CD8-positive, alpha-beta memory T cell (primary cell): ENCODE measurements at places on chromosomes 11 and 22. TPM values are rescaled to one million over a fixed set of nuclear protein-coding genes. Genes with fewer than 3 reads are reported as not detected.

SLC22A6 gene
- not detected for total RNA-seq

RTL10 gene
- 18.1 TPM for total RNA-seq

HOATZ gene
- not detected for total RNA-seq

ZNF280B gene
- 3.2 TPM for total RNA-seq

IGSF9B gene
- 12.2 TPM for total RNA-seq

- DNase-seq, result no peak
Measured at GRCh38 chr22:28629420-28630176, 50.0 kb downstream of the TTC28 start.

- no peak for DNase-seq
Measured at GRCh38 chr11:75285776-75286360, 45.3 kb downstream of the TPBGL start.

- DNase-seq, result no peak
Measured at GRCh38 chr11:17208257-17208999, 642 bp upstream of the PIK3C2A start.

GRCh38 chr11:47175746-47176327, 842 bp downstream of the ARFGAP2 start:
- no peak for DNase-seq

GRCh38 chr11:11567936-11568650, 53.7 kb downstream of the GALNT18 start:
- DNase-seq, result no peak

- no peak for DNase-seq
Measured at GRCh38 chr11:72432347-72433287, 1.7 kb downstream of the CLPB start.

- no peak for DNase-seq
Measured at GRCh38 chr11:14095882-14096281, 133.4 kb downstream of the SPON1 start.

GRCh38 chr11:65104628-65105027, 7.0 kb upstream of the TM7SF2 start:
- no peak for DNase-seq

DNA sequence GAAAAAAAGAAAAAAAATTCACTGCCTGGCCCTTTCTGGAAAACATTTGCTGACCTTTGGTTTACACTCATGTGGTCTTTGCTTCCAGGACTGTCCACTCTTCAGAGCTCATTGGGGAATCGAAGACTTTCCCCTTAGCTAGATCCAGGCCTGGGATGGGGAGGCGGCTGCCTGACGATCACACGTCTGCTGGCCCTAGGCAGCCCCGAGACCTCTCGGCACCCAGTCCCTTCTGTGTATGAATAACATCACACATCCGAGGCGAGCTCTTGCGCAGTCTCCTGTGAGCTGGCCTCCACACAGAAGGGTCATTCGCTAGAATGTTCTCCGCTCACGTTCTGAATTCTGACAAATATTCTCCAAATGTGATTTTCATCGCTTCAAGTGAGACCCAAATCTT, 25.7 kb upstream of the GAL start:
- DNase-seq, result no peak

DNA sequence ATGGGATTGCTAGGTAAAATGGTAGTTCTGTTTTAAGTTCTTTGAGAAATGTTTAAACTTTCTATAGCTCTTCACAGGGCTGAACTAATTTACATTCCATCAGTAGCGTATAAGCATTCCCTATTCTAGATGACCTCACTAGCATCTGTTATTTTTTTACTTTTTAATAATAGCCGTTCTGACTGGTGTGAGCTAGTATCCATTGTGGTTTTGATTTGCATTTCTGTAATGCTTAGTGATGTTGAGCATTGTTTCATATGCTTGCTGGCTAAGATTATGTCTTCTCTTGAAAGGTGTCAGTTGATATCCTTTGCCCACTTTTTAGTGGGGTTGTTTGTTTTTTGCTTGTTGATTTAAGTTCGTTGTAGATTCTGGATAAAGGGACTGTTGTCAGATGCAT, 35.9 kb downstream of the MMP27 start:
- no peak for DNase-seq

- no peak for DNase-seq
Measured at GRCh38 chr11:37511425-37511933, 913.4 kb upstream of the RAG2 start.

GRCh38 chr11:65425105-65425970, 2.7 kb downstream of the NEAT1 start:
- peak; percentile 95 for DNase-seq

DNA sequence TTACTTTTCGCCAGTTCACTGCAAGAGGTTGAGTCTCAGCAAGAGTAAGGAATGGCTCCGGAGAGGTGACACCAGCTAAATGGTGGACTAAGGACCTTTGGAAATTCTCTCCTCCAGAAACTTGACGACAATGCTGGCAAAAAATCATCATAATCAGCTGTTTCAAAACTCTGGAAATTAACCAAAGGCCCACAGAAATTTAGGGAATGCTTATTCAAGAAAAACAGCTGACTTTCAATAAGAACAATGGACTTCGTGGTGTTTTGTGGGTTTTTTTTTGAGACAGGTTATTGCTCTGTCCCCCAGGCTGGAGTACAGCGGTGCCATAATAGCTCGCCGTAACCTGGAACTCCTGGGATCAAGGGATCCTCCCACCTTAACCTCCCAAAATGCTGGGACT, 68.4 kb upstream of the SEPTIN5 start:
- no peak for DNase-seq

DNA sequence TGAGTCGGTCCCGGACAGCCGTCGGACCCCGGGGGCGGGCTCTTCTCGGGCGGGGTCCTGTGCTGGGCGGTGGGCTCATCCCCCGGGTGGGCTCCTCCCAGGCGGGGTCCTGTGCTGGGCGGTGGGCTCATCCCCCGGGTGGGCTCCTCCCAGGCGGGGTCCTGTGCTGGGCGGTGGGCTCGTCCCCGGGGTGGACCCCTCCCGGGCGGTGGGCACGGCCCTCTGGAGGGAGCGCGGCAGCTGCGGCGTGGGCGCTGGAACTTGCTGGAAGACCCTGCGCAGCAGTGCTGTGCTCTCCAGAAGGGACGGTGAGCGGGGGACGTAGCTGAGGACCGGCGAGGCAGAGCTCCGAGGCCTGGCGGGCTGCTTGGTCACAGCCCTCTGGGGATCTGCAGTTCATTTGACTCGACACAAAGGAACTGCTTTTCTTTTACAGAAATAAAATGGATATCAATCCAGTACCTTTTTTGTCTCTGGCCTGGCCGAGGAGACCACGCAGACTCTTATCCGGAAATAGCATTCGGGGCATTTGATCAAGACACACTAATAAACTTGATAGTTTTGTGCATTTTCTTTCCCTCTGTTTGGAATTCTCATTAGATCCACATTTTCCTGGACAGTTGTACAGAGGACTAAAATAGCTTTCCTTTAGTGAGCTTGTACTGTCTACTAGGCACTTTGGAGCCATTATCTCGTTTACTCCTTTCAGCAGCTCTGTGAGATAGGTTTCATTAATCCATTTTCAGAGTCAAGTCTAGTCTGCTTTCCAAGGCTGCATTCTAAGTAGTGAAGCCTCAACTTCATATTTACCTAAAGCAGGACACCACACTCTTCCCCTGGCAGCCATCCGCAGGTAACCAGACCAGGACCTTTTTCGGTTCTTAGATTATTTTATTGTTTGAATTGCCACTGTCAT, 812 bp downstream of the JAM3 start:
- DNase-seq, result no peak

- DNase-seq, result no peak
Measured at GRCh38 chr11:134664447-134665187, 252.6 kb upstream of the B3GAT1 start.

DNA sequence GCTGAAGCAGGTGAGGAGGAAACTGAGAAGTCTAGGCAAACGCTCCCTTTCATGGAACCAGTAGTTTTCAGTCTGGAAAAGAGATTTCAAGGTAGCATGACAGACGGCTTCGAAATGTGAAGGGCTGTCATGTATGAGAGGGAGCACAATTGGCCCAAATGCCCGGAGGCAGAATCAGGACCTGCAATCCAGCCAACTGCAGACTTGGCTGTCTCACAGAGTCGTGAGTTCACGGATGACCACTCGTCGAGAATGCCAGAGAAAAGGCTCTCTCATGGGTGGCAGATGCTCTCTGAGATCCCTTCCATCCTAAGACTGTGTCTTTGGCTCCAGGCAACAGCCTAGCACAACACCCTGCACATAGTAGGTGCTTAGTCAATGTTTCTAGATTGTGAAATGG, 134.8 kb downstream of the DSCAML1 start:
- DNase-seq, result no peak

GRCh38 chr11:119195680-119196079, 10.4 kb downstream of the NHERF4 start:
- no peak for DNase-seq

DNA sequence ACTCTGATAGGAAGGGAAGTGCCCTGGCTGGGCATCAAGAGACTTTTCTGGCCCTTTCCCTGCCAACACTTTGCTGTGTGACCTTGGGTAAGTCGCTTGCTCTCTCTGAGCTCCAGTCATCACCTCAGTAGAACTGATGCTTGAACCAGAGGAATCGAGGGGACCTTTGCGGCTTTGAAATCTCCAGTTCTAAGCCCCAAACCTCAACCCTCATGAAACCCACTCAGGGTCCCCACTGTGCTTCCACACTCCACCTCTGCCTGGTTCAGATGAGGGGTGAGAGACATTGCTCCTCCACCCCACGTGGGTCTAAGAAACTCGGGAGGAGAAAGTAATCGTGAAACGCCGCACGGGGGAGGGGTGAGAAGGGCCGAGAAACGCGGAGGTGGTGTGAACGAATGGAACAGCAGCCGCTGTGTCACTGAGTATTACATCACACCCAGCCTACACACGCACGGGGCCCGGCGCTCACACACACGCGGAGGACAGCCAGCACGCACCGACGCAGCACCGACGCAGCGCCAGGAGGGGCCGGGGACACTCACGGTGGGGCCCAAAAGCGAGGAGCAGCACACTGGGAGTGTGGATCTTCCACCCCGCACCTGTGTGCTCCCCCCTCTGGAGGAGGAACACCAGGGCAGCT, 4.3 kb downstream of the RTN4RL2 start:
- no peak for DNase-seq

GRCh38 chr11:71551711-71552110, 3.5 kb downstream of the KRTAP5-9 start:
- no peak for DNase-seq

DNA sequence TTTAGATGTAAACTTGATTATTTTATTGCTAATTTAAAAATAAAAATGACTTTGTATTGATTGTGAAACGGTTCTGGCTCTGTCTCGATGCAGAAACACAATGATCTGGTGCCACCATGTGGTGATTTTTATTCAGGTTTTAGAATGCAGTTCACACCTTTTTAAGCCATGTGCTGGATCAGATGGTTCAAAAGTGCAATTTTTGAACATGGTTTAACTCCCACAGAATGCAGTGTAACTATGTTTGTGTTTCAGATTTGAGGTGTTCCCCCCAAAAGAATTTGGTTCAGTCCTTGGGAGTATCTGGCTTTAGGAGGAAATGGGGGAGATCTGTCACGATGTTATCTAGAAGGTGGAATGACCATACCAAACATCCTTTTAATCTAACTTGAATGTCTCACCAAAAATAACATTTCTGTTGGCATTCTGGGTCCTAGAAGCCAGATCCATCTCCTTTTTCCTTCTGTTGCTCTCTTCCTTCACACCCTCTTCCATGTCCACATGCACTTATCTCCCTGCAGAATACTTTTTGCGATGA, 7.9 kb downstream of the MRPL16 start:
- peak; percentile 57 for DNase-seq

GRCh38 chr11:118155776-118156530, 3.3 kb upstream of the SCN4B start:
- DNase-seq, result no peak

- DNase-seq, result peak; percentile 55
Measured at GRCh38 chr11:66363805-66364535, 7.6 kb downstream of the SLC29A2 start.

GRCh38 chr22:40757071-40757470, 62.1 kb downstream of the SLC25A17 start:
- DNase-seq, result no peak

DNA sequence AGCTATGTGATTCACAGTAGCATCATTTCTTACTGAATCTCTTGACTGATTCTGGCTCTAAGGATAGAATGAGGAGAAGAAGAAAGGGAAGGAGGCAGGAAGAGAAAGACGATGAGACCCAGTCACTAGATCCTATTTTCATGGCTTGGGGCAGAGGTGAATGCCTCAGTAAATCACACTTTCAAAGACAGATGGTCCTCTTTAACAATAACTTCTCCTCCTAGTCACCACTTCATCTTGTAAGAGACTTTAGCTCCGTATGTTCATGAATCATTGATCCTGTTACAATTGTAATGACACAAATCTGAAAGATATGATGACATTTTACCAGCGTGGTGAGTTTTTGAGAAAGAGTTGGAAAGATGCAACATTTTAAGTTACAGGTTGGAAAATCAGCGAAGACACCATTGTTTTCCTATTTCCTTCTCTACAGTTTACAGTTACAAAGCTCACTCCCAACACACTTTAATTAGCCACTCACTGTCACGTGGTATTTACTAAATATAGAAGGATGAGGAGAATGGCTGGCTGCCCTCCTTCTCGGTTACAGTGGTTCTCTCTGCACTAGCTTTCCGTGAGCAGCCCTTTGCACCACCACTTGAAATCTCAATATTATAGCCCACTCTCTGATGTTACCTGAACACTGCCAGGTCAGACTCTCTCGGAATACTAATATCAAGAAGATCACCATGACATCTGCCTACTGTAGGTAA, 205.8 kb downstream of the CADM1 start:
- no peak for DNase-seq

- DNase-seq, result no peak
Measured at GRCh38 chr11:78391424-78391823, 26.2 kb downstream of the GAB2 start.

GRCh38 chr11:36822829-36823228, 224.8 kb upstream of the RAG2 start:
- no peak for DNase-seq

DNA sequence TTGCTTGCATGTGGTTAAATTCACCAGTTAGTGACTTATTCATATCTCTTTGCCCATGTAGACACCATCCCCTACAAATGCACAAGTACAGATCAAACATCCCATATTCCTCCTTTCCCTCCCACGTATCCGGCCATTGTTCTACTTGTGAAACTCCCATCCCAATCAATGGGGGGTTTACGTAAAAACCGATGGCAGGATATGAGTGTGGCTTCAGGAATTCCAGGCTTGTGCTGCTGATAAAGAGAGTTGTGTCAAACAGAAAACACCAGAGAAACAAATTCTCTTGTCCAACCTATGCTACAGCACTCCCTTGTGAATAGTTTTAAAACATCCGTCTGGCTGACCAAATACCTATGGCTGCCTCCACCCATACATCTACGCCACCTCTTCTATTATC, 15.5 kb downstream of the FLI1 start:
- DNase-seq, result no peak

DNA sequence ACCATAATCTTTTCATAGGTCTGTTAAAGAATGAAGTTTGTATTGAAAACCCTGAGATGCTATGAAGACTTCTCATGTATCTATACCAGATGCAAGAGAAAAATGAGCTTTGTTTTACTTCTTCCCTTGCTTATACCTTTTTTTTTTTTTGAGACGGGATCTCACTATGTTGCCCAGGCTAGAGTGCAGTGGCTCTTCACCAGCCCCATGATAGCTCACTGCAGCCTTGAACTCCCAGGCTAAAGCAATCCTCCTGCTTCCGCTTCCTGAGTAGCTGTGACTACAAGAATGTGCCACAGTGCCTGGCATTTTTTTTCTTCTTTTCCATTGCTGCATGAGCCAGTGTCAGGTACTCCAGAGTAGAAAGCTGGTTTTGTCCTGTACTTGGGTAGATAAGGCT, 10.8 kb downstream of the CEP295 start:
- no peak for DNase-seq
